Stomach (tissue), 19 donors: ENCODE measurements at places on chromosomes 5 and 9. TPM values are rescaled to one million over a fixed set of nuclear protein-coding genes. Genes with fewer than 3 reads are reported as not detected.
A peak's percentile ranks its signal among the peaks of the same experiment; 100 is the strongest.

GRCh38 chr9:105854026-105854782 lies 159.9 kb downstream of the TMEM38B start:
- no peak for DNase-seq

GRCh38 chr9:100108559-100108958 lies 9.5 kb downstream of the INVS start:
- DNase-seq = peak; percentile 56

- DNase-seq = no peak
Observed at GRCh38 chr9:93606187-93606586, 29.8 kb downstream of the PHF2 start.

VLDLR gene
- total RNA-seq = 3.2 TPM
